ENCODE measurements at places on chromosomes 5 and 9. TPM values are rescaled to one million over a fixed set of nuclear protein-coding genes. Genes with fewer than 3 reads are reported as not detected.

GRCh38 chr9:18791074-18791473 is 241.9 kb downstream of the SAXO1 start:
- DNase-seq = no peak

- DNase-seq = no peak
Measured at GRCh38 chr5:175635854-175636584, 21.9 kb upstream of the HRH2 start.

DNA sequence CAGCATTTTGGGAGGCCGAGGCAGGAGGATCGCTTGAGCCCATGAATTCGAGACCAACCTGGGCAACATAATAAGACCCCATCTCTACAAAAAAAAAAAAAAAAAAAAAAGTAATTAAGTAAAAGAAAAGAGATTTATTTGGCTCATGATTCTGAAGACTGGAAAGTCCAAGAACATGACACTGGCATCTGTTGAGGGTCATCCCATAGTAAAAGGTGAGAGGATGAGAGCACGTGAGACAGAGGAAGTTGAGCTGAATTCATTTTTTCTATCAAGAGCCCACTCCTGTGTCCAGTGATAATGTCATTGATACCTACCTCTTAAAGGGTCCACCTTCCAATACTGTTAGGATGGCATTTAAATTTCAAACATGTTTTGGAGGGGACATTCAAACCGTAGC is 19.8 kb downstream of the CREBRF start:
- no peak for DNase-seq

- no peak for DNase-seq
Measured at GRCh38 chr5:50740832-50741231, 74.4 kb downstream of the PARP8 start.

The ADAMTSL2 gene
- not detected for polyA plus RNA-seq

DNA sequence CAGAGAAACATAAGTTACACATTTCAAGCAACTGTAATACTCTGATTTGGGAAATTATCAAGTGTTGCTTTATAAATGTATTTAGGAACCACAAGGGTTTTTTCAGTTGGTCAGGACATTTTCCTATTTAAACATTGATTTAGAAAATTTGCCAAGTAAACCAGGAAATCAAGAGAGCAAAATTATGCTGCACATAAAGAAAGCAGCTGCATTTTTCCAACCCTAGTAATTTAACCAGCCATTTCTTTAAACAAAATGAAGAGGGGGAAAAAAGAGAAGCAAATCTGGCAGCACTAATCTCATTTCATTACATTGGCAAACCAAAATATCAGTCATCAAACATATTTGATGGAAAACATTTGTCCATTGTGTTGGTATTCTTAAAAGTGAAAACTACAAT is 271.4 kb downstream of the TLE1 start:
- DNase-seq = no peak

GRCh38 chr5:3843706-3844105 is 248.1 kb downstream of the IRX1 start:
- DNase-seq = no peak

GRCh38 chr9:118692613-118693012 is 676.6 kb downstream of the BRINP1 start:
- DNase-seq = no peak

DNA sequence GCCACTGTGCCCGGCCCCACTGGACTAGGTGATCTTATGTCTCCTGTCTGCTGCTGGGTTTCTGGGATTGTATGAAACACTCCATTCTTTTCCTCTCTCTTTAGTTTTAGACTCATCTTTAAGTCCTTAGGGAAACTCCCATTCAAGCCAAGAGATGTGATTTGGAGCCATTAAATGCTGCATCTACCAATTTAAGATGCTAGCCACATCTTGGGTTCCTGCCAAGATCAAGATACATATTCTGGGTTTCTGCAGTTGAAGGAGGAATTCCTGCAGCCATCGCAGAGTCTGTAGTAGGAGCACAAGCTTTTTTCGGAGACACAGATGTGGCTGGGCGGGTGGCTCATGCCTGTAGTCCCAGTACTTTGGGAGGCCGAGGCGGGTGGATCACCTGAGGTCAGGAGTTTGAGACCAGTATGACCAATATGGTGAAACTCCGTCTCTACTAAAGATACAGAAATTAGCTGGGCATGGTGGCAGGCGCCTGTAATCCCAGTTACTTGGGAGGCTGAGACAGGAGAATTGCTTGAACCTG is 23.2 kb downstream of the STXBP1 start:
- DNase-seq = no peak

DNA sequence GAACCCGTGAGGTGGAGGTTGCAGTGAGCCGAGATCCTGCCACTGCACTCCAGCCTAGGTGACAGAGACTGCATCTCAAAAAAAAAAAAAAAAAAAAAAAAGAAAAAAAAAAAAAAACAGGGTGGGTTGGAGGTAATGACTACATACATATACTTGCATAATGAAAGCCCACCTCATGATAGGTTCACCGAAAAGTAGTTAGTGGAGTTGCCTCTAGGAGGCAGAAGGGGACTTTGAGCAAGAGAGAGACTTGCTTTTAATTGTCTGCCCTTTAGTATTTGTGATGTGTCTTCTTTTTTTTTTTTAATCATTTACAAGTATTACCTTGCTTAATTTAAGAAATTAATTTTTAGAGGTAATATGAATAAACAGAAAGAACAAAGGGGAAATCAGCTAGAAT is 99.8 kb downstream of the PPARGC1B start:
- DNase-seq = no peak

DNA sequence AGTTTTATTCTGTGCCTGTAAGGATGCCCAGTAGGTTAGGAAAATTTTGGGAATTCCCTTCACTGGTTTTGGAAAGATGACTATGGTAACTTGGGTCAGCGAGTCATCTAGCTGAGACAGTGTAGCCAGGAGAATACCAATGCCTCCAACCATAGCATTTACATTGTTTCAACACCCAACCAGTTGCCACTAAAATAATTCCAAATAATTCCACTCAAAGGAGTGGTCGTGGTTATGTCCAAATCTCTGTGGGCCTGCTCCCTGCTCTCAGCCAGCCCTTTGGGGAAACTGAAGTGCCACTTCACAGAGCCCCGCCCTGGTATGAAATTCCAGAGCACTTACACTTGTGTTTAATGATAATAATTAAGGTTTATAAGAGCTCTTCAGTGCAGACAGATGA is 310.5 kb downstream of the PLK2 start:
- DNase-seq = peak; percentile 53

- no peak for DNase-seq
Measured at GRCh38 chr5:178532236-178532635, 58.0 kb downstream of the COL23A1 start.

The LAMC3 gene
- polyA plus RNA-seq = not detected

DNA sequence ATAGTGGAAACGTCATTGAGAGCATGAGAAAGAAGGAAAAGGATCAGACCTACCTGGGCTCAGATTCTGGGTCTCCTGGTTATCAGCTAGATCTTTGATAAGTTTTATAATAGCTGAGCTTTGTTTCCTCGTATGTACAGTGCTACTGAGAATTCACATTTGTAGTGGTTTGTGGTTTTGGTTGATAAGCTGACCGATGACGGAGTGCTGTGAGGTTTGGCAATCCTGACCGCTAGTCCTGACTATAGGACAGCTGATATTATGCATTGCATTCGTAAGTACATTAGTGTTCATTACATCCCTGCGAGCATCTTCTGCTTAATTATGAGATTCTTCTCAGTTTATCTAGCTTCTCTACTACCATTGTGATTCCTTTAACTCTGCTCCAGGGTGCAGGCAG is 190.7 kb upstream of the SLC27A6 start:
- DNase-seq = no peak

DNA sequence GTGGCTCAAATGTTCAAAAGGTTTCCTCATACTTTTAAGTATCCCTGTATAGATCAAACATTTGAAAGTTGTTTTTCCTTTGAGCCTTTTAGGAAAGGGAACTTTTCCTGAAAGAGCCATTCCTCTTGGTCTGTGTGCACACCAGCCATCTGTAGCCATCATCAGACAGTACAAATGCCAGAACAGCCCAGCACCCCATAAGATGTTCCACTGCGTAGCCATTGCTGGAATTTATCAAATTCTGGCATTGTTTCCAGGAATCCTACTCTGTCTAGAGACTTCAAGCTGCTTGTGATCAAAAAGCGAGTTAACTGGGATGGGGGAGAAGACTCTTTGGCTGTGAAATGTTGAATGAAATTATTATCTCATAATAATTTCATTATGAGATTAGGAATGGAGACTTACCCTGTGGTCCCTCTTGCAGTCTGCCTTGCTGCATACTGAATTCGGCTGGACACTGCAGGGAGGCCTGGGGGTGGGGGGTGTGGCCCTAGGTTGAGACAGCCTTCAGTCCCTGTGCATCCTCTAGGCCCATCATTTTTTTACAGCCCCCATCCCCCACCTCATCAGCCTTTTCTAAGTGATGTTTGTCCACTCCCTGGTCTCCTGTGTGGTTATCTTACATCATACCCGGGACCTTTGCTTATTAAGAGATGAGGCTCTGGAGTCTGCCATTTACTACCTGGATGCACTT is 99.8 kb downstream of the RALGPS1 start:
- no peak for DNase-seq

GRCh38 chr9:14522627-14523379 is 170.4 kb downstream of the ZDHHC21 start:
- DNase-seq = no peak

- DNase-seq = no peak
Measured at GRCh38 chr9:127700594-127701255, 6.1 kb upstream of the CFAP157 start.

Measured in foreskin keratinocyte (primary cell).